ENCODE measurements at places on chromosomes 13 and 19.

- DNase-seq = no peak
These were observed 226.0 kb upstream of the SERP2 start for GRCh38 chr13:44147648-44148047.

DNA sequence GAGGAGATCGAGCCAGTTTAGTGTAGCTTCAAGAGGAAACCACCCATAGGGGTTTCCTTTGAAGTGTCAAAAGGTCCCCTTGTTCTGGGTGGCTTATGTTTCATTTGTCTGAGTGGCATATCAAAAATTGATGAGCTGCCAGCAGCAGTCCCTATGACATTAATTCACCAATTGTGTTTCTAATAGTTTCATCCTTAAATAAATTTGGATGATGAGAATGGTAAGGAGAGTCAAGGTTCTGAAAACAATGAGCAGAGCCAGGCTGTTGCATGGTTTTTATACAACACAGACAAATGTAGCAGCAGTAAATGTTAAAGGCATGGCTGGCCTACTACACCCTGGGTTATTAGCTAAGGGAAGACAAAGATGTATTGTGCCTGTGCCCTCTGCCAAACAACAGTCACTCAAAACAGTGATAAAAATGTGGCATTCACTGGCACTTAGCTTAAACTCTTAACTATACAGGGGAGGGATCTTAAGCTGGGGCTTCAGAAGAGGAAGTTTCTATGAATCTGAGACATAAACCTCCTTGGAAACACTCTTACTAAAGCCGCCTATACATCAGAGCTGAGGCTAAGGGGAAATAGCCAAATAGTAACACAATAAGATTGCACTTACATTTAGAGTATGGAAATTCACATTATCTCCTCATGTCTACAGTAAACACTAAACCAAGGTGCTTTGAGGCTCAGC lies 200.5 kb downstream of the POU4F1 start:
- DNase-seq = no peak

- DNase-seq = peak; percentile 74
These were observed 13.2 kb downstream of the GADD45B start for GRCh38 chr19:2488942-2489731.

DNA sequence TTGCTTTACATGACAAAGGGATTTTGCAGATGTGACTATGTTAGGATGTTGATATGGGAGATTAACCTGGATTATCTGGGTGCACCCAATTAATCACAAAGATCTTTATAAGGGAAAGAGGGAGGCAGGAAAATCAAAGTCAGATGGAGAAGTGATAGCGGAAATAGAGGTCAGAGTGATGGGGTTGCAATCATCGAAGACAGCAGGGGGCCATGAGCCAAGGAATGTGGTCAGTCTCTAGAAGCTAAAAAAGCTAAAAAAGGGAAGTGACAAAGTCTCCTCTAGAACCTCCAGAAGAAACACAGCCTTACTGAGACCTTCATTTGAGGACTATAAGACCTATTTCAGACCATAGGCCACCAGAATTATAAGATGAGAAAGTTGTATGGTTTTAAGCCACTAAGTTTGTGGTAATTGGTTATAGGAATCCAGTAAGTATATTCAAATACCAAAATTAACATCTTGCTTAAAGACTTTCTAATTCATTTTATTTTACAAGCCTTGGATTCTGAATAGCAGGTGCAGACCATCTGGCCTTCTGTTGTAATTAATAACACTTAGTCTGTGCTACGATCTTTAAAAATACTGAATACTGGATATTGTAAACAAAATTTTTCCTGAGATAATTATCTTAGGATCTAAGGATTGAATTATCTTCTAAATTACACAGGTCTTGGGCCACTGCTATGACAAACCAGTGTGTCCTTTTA lies 493.4 kb upstream of the PCDH20 start:
- DNase-seq = no peak

DNA sequence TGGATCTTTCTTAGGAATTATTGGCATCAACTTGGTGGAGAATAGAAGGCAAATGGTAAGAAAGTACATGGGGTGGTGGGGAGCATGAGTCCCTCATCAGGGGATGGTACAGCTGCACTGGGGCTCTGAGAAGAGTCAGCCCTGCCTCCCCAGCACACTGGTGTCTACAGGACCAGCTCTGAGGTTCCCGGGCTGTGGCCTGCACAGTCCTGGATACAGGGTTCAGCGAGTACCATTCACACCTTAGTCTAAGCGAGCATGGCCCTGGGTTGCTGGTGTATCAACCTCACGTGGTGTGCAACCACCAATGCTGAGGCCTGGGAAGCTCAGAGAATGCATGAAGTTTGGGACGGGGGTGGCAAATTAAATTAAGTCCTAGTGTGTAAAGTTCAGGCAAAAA lies 10.1 kb downstream of the TMEM255B start:
- no peak for DNase-seq
